NAMALWA (cell line): ENCODE measurements at places on chromosomes 3 and 15.

- no peak for DNase-seq
Measured at GRCh38 chr3:76834657-76835056, 205.2 kb upstream of the ROBO2 start.

- no peak for DNase-seq
Measured at GRCh38 chr3:101646726-101647125, 30.2 kb downstream of the ZBTB11 start.

- no peak for DNase-seq
Measured at GRCh38 chr3:8423307-8423706, 78.3 kb upstream of the LMCD1 start.

DNA sequence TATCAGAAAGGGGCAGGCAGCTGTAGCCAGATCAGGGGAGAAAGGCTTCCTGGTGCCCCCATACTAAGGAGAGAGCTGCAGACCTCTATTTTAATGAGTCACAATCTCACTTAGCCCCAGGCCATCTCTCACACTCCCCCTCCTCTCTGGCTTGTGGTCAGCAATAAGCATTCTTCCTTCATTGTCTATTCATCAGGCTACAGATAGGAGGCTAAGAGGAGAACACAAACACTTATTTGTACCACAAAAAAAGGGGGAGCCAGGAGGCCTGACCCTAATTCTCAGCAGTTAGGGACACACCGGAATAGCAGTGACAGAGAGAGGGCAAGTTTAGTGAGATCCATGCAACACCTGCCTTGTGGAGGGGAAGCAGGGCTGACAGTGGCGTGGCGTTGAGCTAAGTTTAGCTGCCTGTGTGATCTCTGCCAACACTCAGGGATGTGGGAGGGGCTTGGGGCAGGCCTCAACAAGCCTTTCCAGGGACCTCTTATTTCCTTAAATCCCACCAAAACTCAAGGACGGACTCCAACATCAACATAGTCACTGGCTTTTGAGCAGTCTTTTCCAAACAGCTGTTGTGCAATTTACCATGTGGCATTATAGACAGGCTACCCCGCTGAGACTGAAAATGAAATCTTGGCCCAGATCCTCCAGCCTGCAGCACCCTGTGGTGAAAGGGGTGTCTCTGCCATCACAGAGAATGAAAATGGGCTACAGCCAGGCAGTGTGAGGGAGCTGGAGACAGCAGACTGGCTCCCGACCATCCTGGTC, 191.9 kb upstream of the TSC22D2 start:
- no peak for DNase-seq

GRCh38 chr3:31444220-31445142, 88.2 kb upstream of the STT3B start:
- DNase-seq = no peak
